ENCODE measurements at places on chromosomes 5 and 9.

DNA sequence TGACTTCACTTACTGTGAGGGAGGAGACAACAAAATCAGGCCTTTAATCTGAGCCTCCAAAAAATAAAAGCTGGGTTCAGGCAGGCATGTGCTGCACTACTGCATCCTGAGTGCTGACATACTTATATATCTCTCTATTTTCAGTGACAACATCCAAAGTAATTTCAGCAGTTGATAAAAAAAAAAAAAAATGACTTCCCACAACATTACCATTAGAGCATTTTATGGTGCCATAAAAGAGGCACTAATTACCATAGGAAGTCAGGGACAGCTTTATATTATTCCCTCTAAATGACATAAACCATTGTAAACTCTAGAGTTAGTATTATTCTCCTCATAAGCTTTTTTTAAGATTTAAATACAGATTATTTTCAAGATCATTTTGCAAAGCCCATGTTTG lies 346.1 kb downstream of the SLCO4C1 start:
- no peak for DNase-seq

GRCh38 chr5:43041110-43041668 lies 1.1 kb upstream of the ANXA2R start:
- no peak for DNase-seq

- DNase-seq: no peak
Measured at GRCh38 chr5:91129748-91130147, 253.4 kb downstream of the ARRDC3 start.

- no peak for DNase-seq
Measured at GRCh38 chr5:2776337-2777302, 25.1 kb upstream of the IRX2 start.

- DNase-seq: no peak
Measured at GRCh38 chr9:127561491-127562278, 50.4 kb upstream of the STXBP1 start.

DNA sequence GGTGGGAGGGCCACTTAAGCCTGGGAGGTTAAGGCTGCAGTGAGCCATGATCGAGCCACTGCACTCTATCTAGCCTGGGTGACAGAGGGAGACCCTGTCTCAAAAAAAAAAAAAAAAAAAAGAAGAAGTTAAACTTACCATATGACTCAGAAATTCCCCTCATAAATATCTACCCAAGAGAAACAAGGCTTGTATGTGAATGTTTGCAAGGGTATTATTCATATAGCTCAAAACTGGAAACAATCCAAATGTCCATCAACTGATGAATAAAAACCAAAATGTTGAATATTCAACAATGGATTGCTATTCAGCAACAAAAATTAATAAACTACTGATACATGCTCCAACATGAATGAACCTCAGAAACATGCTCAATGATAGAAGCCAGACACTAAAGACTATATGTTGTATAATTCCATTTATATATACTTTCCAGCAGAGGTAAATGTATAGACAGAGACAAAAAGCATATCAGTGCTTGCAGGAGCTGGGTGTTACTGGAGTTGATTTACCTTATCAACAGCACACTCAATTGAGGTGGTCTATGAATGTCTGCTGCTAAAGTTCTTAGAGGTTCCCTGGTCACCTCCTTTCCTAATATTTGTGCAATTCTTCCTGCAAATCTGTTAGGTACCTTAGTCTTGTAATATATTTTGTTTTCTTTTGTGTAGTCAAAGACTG lies 5.3 kb upstream of the SREK1 start:
- DNase-seq: no peak

DNA sequence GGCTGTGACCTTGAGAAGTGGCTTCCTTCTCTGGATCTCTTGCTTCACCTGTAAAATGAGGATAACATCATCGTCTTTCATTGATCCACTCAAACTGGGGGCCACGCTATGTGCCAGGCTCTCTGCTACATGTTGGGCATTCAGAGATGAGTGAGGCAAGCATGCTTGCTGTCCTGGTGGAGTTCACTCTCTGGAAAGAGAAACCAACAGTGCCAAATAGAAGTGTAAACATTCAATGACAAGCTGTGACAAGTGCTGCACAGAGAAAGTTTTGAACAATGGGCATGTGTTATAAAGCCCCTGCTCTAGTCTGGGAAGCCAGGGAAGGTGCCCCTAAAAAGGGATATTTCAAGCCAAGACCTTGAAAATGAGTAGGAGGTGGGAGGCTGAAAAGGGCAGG lies 50.9 kb upstream of the AFAP1L1 start:
- no peak for DNase-seq

- no peak for DNase-seq
Measured at GRCh38 chr5:32421075-32421474, 23.5 kb downstream of the ZFR start.

DNA sequence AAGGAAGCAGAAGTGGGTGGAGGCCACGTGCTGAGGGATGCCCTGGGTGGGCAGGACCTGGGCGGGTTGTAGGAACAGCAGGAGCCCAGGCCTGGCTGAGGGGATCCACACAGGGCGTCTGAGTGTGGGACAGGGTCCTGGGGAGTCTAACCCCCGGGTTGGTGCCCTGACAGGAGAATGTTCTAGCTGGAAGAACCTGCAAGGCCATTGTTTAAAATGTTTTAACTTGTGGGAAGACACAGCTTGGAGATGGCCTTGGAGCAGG lies 33.9 kb upstream of the SUSD3 start:
- no peak for DNase-seq

GRCh38 chr5:112116371-112116770 lies 302.7 kb downstream of the EPB41L4A start:
- no peak for DNase-seq

GRCh38 chr5:139668924-139669661 lies 20.9 kb downstream of the CXXC5 start:
- no peak for DNase-seq

DNA sequence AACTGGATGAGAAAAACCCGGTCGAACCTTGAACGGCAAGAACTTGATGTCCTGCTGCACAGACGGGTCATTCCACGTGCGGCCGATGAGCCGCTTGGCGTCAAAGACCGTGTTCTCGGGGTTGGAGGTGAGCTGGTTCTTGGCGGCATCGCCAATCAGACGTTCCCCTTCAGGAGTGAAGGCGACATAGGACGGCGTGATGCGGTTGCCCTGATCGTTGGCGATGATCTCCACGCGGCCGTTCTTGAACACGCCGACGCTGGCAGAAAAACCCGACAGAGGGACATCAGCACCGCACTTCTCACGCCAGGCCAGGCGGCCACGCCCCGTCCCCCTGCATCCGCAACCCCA lies 519 bp downstream of the HSPA5 start:
- no peak for DNase-seq

GRCh38 chr5:146779211-146779869 lies 99.2 kb downstream of the PPP2R2B start:
- DNase-seq: no peak

GRCh38 chr9:23658376-23659258 lies 167.4 kb downstream of the ELAVL2 start:
- DNase-seq: no peak

DNA sequence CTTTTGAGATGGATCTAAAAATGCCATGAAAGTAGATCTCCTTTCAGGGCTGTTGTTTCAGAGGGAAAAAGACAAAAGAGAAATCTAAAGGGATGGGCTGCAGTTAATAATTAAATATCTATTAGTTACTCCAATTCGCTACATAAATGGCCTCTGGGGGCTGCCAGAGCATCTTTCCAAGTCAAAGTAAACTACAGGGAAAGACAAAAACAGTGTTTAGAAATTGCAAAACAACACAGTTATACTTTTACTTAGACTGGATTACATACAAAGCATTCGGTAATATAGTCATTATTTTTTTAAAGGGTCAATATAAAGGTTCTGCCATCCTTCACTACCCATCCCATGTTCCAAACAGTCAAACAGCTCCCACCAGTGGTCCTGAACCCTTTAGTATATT lies 853.5 kb upstream of the DMAC1 start:
- DNase-seq: no peak

DNA sequence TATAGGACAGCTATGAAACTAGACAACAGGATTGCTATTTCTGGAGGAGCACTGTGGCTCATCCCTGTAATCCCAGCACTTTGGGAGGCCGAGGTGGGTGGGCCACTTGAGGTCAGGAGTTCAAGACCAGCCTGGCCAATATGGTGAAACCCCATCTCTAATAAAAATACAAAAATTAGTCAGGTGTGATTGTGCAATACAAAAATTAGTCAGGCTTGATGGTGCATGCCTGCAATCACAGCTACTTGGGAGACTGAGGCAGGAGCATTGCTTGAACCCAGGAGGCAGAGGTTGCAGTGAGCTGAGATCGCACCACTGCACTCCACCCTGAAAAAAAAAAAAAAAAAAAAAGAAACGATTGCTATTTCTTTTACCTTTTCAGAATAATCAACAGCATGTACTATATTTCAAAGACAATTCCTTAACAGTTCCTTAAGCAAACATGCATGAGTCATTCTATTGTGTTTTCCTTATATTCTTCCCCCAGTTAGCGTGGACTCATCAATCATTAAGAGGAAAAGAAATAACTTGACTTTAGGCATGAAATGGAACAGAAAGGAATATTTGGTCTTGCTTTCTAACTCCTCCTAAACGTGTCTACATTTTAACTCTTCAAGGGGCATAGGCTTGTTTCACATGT lies 162.6 kb downstream of the TAF11L14 start:
- no peak for DNase-seq

- no peak for DNase-seq
Measured at GRCh38 chr9:89801341-89801740, 196.5 kb downstream of the GADD45G start.

- DNase-seq: no peak
Measured at GRCh38 chr5:93632327-93632726, 49.3 kb downstream of the NR2F1 start.

DNA sequence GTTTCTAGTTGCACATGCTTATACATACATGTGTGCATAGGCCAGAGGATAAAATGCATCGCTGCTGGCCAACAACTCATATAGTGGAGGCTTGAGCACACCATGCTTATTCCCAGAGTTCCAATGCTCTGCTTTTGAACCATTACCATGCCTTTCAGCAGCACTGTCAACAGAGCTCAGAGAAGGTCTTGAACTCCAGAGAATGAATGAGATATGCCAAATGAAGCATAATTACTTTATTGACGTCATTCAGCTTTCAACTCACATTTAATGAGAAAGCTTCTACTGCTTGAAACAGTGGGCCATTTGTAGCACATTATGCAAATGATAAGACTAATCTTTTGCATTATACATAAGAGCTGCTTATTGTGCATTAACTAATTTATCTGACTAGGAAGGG lies 765.3 kb upstream of the GRAMD2B start:
- DNase-seq: no peak

GRCh38 chr5:171427318-171428167 lies 8.1 kb downstream of the FGF18 start:
- DNase-seq: no peak

- no peak for DNase-seq
Measured at GRCh38 chr5:85671223-85671970, 946.3 kb upstream of the COX7C start.

DNA sequence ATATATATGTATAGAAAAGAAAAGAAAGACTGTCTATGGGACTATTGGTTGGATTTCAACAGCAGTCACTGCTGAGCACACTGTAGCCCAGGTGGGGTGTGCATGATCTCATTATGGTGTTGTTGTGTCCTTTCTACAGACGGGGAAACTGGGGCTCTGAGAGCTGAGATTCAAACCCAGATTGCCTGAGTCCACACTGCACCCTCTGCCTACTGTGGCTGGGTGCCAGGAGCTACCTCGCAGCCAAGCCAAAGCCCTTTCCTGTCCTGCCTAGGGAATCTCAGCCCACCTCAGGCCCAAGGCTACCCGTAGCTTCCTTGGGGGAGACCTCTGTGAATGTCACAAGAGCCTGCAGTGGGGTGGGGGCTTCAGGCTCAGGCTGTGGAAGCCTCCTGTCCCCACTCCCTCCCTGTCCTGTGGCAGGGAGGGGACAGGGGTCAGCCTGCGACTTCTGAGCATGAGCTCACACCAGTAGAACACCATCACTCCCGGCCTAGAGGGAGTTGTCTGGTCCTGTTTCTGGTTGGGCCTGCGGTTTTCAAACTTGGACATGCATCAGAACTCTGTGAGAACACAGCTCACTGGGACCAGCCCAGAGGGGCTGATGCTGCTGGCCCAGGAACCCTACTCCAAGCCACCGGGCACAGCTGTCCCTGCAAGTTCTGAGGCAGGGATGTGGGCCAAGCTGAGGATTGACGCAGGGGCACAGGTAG lies 7.9 kb upstream of the NINJ1 start:
- DNase-seq: no peak

DNA sequence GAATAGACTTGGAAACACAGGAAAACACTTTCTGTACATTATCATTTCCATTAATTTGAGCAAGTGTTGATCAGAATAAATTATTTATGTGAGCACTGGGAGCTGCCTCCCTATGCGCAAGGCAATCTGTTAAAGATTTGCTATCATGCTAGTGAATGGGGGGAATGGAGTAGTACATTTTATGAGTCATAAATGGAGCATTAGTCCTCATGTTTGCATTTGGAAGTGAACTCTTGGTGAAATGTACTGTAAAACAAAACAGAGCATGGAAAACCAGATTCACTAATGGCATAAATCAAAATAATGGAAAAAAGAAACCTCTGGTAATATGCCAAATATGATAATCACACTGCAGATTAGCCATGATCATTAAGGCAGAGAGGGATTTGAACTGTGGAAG lies 40.5 kb upstream of the TMC1 start:
- DNase-seq: no peak

GRCh38 chr9:125151730-125152129 lies 8.4 kb upstream of the SCAI start:
- no peak for DNase-seq

GRCh38 chr5:19795218-19795617 lies 192.8 kb downstream of the CDH18 start:
- no peak for DNase-seq

DNA sequence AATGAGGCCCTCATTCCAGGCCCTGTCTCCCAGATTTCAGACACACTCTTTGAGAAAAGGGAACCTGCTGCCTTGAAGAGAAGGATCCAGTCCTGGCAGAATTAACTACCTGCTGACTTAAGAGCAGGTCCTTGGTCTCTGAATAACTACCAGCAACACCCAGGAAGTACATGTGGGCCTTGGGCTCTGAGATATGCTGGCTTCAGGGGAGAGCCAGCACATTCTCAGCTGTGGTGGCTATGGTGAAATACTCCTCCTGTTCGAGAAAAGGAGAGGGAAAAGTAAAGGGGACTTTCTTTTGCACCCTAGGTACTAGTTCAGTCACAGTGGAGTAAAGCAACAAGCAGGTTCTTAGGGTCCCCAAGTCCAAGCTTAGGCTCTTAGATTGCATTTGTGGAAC lies 120.0 kb downstream of the HMHB1 start:
- no peak for DNase-seq

- DNase-seq: no peak
Measured at GRCh38 chr5:50929174-50929573, 262.7 kb downstream of the PARP8 start.

- no peak for DNase-seq
Measured at GRCh38 chr5:103951776-103952175, 389.2 kb upstream of the NUDT12 start.

GRCh38 chr5:73820326-73820725 lies 194.3 kb downstream of the ARHGEF28 start:
- no peak for DNase-seq

DNA sequence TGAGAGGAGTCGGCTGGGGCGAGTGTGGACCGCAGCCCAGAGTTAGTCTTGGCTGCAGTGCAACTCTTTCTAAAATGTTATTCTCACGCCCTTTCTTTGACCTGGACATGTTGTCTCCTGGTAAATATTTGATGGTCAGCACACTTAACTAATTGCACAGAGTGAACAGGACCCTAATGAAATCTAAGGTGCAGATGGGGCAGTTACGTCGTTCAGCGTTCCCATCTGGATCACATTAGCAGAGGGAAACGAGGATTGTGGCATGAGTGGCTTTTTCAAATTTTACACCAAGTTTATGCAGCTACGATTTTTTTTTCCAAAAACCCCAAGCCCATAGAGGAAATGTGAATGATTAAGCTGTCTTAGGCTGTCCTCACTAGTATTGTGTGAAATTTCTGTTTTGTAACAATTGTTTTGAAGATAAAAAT lies 483 bp downstream of the C9orf85 start:
- no peak for DNase-seq
